Hippocampal formation (tissue), 2 donors: ENCODE measurements at places on chromosomes 12 and 14.

GRCh38 chr14:86787717-86788116 lies 1205.3 kb downstream of the GALC start:
- no peak for DNase-seq

DNA sequence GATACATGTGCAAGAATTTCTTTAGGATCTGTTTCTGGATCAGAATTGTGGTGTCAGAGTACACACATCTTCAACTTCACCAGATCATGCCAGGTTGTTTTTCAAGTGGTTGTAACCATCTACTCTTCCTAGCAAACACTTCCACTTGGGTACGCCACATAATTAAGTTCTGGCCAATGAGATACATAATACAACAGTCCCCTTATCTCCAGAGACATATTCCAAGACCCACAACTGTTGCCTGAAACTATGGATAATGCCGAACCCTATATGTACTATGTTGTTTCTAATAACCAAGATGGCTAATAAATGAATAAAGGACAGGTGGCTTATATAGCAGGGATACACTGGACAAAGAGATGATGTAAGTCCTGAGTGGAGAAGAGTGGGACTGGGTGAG lies 2.5 kb upstream of the CHPT1 start:
- no peak for DNase-seq

DNA sequence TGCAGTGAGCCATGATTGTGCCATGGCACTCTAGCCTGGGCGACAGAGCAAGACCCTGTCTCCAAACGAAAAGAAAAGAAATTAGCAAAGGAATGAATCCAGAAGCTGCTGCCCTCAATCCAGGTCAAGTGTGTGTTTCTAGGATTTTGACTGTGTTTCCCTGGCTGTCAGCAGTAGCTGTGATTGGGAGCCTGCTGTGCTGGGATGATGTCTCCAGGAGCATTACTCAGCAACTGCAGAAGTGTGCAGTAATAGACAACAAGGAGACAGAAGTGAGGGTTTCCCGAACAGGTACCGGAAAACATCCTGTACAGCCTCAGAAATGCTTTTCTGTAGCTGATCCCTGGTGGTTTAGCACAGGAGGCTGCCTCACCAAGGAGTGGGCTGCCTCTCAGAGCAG lies 492.5 kb downstream of the FUT8 start:
- DNase-seq = no peak

DNA sequence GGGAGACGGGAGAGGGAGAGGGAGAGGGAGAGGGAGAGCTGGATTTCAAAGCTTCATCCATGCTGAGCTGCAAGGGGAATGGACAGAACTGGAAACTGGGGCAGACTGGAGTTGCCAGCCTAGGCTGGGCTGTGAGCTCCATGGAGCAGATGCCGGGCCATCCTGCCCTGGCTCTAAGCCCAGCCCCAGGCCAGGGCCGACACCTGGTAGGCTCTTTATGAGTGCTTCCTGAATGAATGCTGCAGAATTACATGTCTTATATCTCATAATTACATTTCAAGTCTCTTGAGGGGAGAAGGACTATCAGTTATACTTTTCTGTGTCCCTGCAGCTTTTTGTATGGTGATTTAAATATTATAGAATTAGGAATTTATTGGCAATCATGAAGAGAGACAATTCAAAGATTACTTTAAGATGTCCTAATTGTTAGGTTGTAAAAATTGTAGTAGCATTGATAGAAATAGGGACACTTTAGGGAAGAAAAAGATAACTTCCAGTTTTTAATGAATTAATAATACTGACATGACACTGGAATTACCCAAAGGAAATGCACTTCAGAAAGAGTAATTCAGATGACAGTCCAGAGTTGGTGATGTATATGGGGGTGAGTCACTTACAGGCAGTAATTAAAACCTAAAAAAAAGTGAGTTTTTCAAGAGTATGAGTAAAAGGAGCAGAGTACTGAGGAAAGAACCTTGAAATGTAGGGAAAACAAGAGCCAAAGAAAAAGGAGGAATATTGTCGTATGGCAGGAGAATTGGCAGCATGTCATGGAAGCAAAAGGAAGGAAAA lies 29.0 kb downstream of the SCYL2 start:
- no peak for DNase-seq

DNA sequence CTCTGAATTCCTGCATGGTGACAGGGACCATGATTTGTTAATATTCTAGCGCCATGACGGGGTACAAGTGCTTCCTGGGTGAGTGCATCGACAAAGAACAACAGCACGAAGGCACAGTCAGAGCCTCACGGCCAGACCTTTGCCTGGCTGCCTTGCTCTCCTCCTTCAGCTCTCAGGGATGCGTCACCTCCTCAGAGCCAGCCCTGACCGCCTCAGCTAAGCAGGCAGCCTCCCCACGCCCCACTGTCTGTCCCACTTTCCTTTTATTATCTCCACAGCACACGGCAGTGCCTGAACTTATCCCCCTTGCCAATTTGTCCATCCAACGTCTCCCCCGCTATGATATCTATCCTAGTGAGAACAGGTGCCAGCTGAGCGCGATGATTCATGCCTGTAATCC lies 16.5 kb upstream of the FZD10 start:
- no peak for DNase-seq

- no peak for DNase-seq
These were observed 257.7 kb downstream of the NAV3 start for GRCh38 chr12:78088391-78088832.

DNA sequence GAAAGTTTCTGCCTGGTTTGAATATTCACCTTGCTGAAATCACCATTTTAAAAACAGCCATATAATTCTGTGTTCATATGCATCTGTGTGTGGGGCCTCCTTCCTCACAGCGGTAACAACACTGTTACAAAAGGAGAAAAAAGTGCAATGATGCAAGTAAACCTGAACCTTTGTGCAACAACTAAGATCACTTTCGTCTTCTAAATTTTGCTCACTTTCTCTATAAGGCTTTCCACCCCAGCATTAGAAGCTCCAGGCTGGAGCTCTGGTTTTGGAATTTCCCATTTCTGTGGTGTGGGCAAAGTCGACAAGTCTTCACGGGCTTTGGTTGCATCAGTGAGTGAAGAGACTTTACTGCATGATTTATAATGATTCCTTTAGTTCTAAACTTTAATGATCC lies 18.4 kb downstream of the FGD6 start:
- no peak for DNase-seq

GRCh38 chr14:96271421-96271762 lies 15.4 kb downstream of the BDKRB1 start:
- DNase-seq = no peak

GRCh38 chr14:30221546-30221945 lies 293.9 kb upstream of the PRKD1 start:
- no peak for DNase-seq

DNA sequence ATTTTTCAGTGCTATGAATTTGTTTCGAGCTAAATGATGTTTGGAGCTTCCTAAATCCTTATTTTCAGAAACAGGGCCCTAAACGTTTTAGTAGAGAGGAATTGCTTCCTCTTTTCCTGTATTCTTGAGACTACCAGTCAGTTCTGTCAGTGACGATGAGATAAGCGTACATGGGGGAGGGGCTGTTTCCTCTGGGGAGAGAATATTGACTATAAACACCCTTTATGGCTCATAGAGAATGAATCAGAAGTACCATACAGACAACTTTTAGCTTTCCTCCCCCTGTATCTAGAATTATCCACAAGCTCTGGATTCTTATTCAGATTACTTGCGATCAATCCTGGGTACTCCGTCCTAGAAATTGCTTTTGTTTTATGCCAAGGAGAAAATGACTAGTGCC lies 5.1 kb downstream of the TBK1 start:
- no peak for DNase-seq

DNA sequence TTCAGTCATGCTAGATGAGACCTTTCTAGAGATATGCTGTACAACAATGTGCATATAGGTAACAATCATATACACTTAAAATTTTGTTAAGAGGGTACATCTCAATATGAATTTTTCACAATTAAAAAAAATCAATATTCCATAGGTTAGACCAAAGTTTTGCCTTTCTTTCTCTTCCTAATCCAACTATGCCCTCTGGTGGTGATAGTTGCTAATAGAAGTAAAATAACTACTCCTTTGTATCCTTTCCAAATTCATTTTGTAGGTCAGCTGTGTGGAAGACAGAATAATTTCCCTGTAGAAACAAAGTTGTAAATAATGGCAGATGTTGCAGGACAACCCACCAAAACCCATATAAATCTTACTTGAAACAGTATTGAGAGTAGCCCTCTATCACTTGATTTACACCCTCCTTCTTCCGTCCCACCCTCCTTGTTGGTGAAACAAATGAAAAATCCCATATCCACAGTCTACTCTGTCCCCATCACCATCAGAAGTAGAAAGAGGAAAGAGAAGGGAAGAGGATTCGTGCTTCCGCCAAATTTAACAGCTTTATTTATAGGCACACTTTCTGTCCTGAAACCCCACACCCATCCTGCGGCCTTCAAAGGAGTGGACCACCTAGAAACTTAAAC lies 34.2 kb upstream of the KICS2 start:
- peak; percentile 83 for DNase-seq

GRCh38 chr14:73713206-73713802 lies 880 bp downstream of the PNMA1 start:
- no peak for DNase-seq

- DNase-seq = no peak
These were observed 509 bp downstream of the PGF start for GRCh38 chr14:74954947-74955228.

GRCh38 chr14:54739514-54739913 lies 163.1 kb downstream of the GCH1 start:
- DNase-seq = no peak

GRCh38 chr12:53740130-53740491 lies 11.7 kb downstream of the CISTR start:
- no peak for DNase-seq

DNA sequence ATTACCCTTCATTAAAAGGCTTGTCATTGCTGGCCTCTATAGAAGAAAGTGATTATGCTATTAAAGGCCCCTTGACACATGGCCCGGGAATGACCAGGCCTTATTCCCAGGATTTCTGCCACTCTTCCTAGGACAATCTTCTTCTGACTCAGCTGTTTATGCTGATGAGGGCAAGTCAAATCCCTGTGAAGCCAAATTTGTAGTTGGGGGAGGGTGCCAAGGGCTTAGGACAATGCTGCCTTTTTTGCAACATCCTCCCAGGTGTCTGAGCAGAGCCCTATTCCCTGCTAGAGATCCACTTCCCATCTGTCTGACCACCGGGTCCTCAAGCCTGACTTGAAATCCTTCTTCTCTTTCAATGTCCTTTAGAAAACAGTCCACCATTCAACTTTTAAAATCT lies 230.7 kb upstream of the SRRM4 start:
- no peak for DNase-seq

DNA sequence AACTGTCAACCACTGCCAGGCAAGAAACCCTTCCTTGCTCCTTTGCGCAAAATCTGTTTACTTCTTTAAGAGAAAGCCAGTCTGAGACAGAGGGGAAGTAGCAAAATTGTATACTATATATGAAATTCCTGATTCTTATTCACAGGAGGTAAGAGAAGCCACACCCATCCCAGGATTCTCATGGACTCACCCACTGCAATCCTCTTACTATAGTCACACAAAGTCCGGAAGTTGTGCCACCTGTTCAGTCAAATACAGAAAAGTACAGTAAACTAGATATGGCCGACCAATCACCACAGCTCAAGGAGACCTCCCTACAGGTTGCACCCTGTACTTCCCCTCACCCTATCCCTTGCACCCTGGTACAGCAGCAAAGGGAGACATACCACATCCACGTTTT lies 2.9 kb downstream of the PRMT5 start:
- DNase-seq = no peak

- DNase-seq = no peak
These were observed 1.0 kb downstream of the DNAJC14 start for GRCh38 chr12:55828357-55828756.
